ENCODE measurements at places on chromosomes 2 and 18.
A peak's percentile ranks its signal among the peaks of the same experiment; 100 is the strongest.

GRCh38 chr18:76994086-76994654, 138.4 kb downstream of the MBP start:
- DNase-seq, result no peak

- no peak for DNase-seq
These were observed 58.9 kb upstream of the SMAD7 start for GRCh38 chr18:49009661-49010060.

- peak; percentile 19 for DNase-seq
These were observed 62.1 kb downstream of the LRRTM1 start for GRCh38 chr2:80242355-80242910.

DNA sequence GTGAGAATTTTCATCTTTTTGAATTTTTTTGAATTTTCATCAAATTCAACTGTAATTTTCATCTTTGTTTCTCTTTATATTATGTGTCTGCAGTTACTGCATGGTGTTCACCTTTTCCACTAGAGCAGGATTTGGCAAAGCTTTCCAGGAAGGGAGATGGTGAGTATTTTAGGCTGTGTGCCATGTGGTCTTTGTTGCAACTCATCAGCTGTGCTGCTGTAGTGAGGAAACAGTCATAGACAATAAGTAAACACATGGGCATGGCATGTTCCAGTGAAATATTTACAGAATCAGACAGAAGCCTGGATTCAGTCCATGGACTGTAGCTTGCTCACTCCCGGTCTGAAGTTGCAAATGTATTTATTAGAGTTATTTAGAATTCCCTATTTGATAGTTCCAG, 120.4 kb downstream of the DCDC2C start:
- DNase-seq, result no peak

- no peak for DNase-seq
These were observed 75.6 kb downstream of the GPD2 start for GRCh38 chr2:156511803-156512202.

DNA sequence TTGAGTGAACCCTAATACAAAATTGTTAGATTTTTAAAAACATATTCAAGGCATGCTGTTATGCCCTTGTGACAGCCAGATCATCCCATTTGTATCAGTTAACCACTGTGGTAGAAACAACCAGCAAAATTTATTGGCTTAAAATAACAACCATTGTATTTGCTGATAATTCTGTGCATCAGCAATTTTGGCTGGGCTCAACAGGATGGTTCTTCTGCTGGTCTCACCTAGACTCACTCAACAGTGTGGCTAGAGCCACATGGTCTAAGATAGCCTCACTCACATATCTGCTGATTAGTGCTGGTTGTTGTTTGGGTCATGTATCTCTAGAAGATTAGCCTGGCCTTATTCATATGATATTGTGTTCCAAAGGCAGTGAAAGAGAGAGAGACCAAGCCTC, 160.1 kb upstream of the GATA6 start:
- DNase-seq, result no peak

GRCh38 chr2:64454386-64455332, 697 bp downstream of the LGALSL start:
- DNase-seq, result peak; percentile 44

- peak; percentile 13 for DNase-seq
These were observed 8.8 kb upstream of the ATOH8 start for GRCh38 chr2:85744741-85745601.

DNA sequence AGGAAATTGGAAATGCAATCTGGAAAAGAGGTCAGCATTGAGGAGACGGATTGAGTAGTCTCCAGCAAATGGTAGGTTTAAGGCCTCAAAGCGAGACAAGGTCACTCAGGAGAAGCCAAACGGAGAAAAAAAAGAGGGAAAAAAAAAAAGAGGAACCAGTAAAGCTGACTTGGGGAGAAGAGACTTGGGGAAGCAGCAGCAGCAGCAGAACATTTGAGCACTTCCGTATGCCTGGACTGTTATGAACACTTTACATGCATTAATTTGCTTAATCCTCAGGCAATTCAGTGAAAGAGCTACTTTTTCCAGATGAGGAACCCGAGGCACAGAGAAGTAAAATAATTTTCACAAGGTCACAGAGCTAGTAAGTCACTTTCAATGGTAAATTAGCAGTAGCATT, 81.3 kb downstream of the OSBPL6 start:
- no peak for DNase-seq

GRCh38 chr2:65354773-65355172, 77.6 kb downstream of the SPRED2 start:
- DNase-seq, result peak; percentile 12

- DNase-seq, result no peak
These were observed 345.0 kb downstream of the CLIP4 start for GRCh38 chr2:29460190-29460589.

- no peak for DNase-seq
These were observed 39.1 kb downstream of the CRACDL start for GRCh38 chr2:98896944-98897343.

GRCh38 chr2:18585526-18585925, 3.8 kb downstream of the NT5C1B start:
- DNase-seq, result no peak

Measured in DMS79 treated with DMSO at 0.1 percent for 48 hours (cell line).